Sigmoid colon (tissue), 7 donors: ENCODE measurements at places on chromosomes 5 and 9.
A peak's percentile ranks its signal among the peaks of the same experiment; 100 is the strongest.

DNA sequence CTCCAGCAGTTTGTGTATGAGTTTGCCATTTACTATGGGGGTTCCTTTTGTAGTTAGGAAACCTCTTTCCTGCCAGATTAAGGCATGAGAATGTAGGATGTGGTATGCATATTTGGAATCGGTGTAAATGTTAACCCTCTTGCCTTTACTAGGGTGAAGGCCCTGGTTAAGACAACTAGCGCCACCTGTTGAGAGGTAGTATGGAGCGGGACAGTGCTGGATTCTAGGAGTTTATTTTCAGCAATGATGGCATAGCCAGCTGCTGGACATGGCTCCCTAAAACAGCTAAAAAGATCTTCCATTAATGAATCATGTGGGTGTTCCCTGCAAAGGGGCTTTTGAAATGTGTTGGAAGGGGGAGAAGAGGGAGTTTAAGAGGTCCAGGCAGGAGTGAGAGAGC, 30.7 kb upstream of the GPX3 start:
- DNase-seq = no peak

- DNase-seq = no peak
These were observed 256.9 kb downstream of the GLIS3 start for GRCh38 chr9:4042991-4043390.

DNA sequence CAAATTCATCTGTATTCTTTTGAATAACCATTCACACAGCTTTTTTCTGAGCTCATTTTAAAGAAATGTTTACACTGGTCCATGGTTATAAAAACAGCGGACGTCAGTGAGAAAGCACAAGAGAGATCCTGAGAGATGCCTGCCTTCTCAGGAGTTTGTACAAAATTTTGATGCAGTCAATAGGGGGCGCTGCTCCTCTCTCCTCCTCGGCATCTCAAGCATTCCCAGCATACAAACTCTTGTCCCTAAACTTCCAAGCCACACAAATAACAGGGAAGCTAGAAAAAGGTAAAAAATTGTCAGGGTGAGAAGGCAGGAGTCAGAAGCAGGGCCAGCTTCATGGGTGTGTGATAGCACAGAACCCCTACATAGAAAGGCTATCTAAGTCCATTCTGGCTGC, 11.2 kb upstream of the CCDC152 start:
- no peak for DNase-seq

- no peak for DNase-seq
These were observed 415.9 kb downstream of the ARHGEF28 start for GRCh38 chr5:74041913-74042312.

DNA sequence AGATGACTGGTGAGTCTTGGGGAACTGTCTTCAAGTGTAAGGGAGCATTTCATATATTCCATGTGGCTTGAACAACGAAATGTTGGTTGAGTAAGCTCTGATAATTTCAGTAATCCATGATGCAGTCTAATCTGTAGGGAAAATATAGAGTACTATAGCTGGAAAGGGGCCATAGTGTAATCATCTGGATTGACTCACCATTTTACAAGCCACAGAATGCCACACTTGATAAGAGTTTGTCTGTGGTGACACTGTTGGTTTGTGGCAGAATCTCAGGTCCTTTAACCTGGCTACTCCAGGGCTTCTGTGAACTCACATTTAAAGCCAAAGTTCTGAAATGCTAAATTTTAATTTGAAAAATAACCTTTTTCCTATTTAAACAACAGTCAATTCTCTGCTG, 16.3 kb upstream of the MAML1 start:
- DNase-seq = no peak

- DNase-seq = no peak
These were observed 58.2 kb upstream of the PRR16 start for GRCh38 chr5:120405923-120406322.

- DNase-seq = no peak
These were observed 140.6 kb upstream of the KLF4 start for GRCh38 chr9:107630156-107630555.

DNA sequence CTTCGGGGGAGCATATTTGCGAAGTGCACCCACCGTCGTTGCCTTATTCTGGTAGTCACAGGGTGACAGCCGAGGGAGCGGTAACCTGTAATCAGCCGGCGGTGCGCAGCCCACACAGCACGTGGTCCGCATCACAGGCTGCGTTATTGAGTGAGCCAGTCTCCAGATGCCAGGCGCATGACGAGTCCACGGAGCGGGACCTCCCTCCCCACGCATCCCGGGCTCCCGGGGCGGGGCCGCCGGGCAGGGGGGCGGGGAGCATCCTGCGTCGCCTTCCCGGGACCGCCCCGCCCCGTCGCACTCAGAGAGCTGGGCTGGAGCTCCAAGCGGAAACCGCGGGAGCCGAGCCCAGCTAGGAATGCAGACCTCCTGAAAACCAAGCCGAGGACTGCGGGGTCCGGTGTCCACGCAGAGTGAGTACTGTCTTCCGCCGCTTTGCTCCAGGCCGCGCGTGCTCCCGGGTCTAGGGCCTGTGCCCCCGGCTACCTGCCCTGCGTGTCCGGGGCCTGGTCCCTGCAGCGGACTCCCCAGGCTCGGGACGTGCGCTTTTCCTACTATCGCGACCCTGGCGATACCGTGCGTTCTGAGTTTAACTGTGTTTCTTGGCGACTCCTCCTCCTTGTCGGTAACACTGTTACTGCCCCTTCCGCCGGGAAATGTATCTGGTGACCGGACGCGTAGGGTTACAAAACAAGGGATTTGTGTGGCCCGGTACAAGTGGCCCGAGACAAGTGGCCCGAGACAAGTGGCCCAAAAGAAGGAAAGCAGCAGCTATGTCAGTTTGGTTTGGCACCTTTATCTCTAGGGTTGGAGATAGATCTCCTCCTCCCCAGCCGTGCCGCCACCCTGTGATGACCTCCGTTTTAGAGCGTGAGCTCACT, 40.6 kb downstream of the CAST start:
- DNase-seq = peak; percentile 98

GRCh38 chr5:177357459-177358351, at the start of gene RGS14:
Gene RGS14, plus strand, starts transcription at chr5:177357924. Its CDS starts 101 bp downstream, at chr5:177358025.
- no peak for DNase-seq

GRCh38 chr9:90058182-90058763, 453.5 kb downstream of the GADD45G start:
- no peak for DNase-seq

DNA sequence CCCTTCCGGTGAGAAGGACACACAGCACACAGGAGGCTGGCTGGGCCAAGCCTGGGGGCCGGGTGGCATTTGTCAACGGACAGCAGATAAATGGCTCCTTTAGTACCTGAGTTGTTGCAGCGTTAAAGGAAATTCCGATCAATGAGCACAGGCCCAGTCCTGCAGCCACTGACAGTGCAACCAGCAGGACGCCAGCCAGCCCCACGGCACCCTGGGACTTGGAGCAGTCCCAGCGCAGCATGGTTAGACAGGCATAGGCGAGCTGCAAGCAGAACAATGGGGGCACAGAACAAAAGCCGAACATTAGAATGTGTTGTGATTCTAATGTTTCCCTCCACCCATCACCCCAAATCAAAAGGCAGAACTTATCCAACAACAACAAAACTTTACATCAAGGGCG, 39.3 kb downstream of the PTCH1 start:
- DNase-seq = no peak

DNA sequence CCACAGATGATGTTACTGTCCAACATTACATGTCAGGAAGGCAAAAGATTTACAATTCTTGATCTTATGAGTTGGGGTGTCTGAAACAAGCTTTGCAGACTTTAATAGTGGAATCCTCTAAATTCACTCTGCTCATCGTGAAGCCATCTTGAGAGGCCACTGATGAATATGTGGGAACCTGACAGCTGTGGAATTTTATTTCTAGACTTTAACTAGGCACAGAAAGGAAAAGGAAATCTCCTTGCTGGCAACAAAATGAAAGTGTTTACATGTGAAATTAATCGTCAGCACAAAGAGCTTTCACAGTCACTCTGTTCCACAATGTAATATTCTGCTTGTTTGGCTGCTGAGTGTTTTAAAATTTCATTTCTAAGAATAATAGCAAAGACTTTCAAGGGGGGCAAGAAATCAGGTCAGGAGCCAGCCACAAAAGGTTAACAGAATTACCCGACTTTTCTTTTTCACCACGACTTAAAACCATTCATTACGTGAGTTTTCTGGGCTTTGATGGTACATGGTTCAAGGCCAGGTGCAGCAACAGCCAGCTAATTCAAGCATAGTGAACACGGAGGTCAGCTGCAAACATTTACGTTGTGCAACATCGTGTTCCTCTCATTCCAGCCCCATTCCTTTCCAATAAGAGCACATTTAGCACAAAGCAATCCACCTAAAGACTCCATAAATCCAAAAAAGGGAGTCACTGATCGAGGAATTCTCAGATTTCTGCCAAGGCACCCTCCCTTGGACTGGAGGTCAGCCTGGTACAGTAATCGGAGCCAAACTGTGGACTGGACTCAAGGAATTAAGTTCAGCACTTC, 14.6 kb downstream of the NREP start:
- DNase-seq = no peak

- DNase-seq = no peak
These were observed 46.0 kb downstream of the CDO1 start for GRCh38 chr5:115770466-115770865.

GRCh38 chr9:124941679-124942561, 1.0 kb upstream of the GOLGA1 start:
- DNase-seq = peak; percentile 80

DNA sequence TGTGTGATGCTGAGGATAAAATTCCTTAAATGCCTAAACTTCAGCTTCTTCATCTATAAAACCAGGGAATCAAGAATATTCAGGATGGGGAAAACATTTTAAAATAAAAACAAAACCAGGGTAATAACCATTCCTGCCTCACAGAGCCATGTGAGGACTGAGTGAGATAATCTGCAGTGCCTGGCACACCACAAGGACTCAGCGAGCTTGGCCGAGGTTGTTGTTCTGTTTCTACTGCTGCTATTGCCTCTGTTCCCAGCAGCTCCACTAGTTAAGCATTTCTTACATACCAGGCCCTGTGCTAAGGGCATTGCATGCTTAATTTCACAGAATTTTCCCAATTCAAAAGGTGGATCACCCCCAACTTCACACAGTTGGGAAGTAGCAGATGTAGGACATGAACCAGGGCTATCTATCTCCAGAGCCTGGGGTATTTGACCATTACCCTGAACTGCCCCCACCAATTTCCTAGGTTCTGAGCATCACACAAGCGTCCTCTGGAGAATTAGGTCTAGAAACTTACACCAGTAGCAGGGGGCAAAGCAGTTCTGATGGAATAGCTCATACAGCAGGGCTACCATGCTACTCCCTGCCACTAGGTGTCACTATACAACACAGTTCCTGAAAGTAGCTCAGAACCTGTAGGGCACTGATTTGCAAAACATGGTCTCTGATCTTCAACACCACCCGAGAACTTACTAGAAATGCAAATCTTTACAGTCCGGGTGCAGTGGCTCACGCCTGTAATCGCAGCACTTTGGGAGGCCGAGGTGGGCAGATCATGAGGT, 74.3 kb downstream of the LRSAM1 start:
- no peak for DNase-seq

DNA sequence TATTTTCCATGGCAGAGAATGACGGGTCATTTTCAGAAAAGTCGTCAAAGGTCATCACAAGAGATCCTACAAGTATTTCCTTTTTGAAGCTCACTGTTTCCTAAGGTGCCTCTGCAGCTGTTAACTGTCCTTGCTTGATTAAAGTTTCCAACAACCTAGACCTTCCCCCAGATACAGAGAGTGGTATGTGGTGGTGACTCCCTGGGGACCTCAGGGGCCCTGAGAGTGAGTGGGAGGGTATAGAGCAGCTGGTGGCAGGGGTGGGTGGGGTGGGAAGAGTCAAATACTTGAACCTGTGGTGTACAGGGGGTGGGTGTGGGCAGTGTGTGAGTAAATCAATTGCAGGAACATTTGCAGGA, 1.6 kb upstream of the CD72 start:
- DNase-seq = no peak

DNA sequence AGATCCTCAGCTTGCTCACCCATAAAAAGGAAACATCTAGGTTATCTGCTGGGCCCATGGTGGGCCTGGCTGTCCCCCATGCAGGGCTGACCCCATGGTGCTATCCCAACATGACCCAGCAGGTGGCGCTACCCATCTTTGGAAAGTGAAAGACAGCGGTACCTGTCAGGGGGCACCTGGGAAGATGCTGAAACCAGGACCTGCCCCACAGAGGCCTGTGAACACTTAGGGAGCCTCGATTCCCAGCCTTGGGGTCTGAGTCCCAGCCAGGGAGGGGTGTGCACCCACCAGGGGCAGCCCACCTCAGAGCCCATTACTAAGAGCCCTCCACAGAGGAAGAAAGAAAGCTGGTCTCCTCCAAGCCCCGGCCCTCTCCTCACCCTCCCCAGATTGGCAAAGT, 46.6 kb upstream of the IPPK start:
- no peak for DNase-seq
